CD4-positive, alpha-beta T cell treated with Interleukin-21 for 1 hour (primary cell): ENCODE measurements at places on chromosomes 7 and 10.

GRCh38 chr7:149500201-149500600, 2.6 kb upstream of the ZNF746 start:
- DNase-seq: no peak

DNA sequence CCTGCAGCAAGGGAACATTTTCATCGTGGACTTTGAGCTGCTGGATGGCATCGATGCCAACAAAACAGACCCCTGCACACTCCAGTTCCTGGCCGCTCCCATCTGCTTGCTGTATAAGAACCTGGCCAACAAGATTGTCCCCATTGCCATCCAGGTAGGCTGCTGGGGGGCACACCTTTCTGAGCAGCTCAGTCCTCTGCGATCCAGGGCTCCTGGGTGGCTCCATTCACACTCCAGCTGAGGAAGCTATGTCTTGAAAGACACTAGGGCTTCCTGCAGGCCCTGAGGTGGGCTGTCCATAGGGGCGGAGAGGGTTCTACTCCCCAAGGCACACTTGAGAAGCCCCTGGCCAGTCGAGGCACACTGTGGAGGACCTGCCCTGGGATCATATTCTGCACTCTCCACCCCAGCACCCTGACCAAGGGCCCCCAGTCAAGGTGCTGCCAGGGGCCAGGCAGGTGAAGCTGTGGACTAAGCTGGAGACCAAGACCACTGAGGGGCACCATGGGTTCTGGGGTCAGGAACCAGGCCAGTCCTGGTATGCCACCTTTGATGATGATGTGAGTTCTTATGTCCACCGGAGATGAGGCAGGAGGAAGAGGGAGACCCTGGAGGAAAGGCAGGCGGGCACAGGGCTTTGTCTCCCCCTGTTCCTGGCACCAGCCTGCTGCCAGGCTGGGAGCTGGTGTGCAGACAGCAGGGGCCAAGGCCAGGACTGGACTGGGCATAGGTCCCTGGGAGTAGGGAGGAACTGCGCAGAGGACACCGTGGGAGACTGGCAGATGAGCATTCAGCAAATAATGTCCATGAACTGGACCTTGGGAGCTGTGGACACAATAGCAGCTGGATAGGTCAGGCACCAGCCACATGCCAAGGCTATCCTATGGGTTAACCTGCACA, 54.8 kb downstream of the ALOX5 start:
- no peak for DNase-seq

DNA sequence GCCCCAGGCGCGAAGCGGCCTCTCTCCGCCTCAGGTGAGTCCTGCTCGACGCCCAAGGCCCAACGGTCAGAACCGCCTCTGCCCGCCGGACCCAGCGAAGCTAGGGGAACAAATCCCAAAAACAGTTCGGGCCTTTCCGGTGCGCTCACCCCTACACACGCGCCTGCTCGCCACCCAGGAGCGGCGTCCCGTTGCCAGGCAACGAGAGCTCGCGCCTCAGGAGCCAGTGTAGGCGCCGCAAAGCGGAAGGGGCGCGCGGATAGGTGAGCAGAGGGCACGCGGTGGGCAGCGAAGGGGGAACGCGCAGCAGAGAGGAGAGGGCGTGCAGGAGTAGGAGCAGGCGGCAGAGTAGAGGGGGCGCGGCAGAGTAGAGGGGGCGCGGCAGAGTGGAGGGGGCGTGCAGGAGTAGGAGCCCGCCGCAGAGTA, at the start of the genes DYDC1 and DYDC2:
Gene DYDC1, minus strand, starts transcription at position 193 of the 426 bp plus-strand sequence. CDS start 4,154 bp downstream, outside the sequence.
Gene DYDC2, plus strand, starts transcription at position 219 of the 426 bp plus-strand sequence. CDS start 5,663 bp downstream, outside the sequence.
- DNase-seq: peak; percentile 28

DNA sequence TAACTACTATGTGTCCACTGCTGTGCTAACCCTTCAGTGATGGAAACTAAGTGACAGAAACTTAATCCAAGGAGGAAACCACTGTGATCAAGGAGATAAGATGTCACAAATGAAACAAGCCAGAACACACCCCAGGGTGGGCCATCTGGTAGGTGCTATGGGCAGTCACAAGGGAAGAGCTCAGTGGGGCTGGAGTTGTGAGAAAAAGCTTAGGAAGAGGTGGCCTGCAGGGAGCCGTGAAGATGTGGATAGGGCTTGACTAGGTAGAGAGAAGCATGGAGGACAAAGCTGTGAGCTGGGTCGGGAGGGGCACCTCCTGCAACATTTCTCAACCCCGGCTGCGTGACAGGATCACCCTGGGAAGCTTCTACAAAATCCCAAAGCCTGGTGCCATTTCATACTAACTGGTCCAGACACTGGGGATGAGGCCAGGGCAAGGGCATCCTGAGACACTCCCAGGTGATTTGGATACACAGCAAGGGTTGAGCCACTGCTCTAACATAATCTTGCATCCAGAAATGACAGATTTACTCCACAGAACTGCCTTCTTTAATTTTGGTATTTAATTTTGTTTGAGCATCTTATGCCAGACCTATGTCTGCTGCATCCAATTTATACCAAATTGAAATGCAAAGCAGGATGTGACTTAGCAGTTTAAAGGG, 69.3 kb downstream of the OSBPL3 start:
- DNase-seq: no peak

GRCh38 chr10:114746531-114746930, 75.0 kb upstream of the FHIP2A start:
- no peak for DNase-seq

DNA sequence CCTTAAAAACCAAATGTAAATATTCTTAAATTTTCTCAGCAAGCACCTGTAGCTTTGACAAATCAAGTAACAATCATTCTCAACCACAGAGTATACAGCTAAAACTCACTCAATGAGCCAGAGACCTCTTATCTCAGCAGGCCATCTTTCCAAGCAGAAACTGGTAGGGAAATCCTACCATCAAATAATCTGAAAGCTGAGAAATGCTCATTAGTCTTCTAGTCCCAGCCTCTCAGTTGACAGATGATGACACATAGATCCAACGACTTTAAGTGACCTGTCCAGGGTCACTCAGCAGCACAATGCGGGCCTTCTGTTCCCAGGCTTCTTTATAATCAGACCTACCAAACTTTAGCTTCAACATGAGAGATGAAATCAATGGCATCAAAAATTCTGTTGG, 184.6 kb downstream of the SGMS1 start:
- no peak for DNase-seq

GRCh38 chr10:59135275-59135674, 41.2 kb upstream of the PHYHIPL start:
- no peak for DNase-seq

GRCh38 chr10:11341283-11341960, 270.0 kb downstream of the USP6NL start:
- DNase-seq: no peak

DNA sequence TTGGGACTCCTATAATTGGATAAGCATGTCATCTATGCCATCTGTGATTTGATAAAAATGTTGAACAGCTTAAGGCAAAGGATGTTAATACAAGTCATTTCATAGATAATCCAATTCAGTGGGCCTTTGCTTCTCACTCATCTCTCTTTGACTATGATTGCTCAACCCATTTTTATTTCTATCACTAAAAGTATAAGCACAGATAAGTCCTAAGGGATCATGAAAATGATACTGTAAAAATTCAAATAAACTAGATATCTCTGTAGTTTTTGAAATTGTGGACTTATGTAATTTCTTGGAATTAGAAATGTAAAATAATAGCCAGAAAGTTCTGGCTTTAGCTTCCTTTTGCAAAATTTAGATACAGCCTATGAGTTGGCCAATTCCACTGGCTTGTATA, 440.3 kb downstream of the POM121L12 start:
- no peak for DNase-seq

DNA sequence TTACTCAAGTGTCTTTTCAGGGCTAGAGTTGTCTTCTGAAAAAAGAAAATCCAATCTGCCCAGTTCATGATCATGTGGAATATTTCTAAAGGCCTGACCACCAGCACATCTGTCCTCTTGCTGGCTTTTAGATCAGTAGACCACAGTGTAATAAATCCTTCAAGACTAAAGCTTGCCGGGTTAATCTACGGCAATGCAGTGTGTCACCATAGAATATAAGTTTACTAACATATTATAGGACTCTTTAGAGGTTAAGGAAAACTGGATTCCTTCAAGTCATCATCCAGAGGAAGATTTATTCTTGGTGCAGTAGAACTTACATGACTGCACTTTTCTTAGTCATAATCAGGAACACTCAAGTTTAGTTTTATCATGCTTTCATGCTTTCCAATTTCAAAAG, 349.5 kb downstream of the SEMA3D start:
- no peak for DNase-seq

- no peak for DNase-seq
Measured at GRCh38 chr7:46844486-46844885, 737.4 kb downstream of the TNS3 start.

GRCh38 chr7:118473271-118473670, 248.8 kb downstream of the ANKRD7 start:
- DNase-seq: no peak

- no peak for DNase-seq
Measured at GRCh38 chr10:115942101-115942500, 330.9 kb downstream of the GFRA1 start.

DNA sequence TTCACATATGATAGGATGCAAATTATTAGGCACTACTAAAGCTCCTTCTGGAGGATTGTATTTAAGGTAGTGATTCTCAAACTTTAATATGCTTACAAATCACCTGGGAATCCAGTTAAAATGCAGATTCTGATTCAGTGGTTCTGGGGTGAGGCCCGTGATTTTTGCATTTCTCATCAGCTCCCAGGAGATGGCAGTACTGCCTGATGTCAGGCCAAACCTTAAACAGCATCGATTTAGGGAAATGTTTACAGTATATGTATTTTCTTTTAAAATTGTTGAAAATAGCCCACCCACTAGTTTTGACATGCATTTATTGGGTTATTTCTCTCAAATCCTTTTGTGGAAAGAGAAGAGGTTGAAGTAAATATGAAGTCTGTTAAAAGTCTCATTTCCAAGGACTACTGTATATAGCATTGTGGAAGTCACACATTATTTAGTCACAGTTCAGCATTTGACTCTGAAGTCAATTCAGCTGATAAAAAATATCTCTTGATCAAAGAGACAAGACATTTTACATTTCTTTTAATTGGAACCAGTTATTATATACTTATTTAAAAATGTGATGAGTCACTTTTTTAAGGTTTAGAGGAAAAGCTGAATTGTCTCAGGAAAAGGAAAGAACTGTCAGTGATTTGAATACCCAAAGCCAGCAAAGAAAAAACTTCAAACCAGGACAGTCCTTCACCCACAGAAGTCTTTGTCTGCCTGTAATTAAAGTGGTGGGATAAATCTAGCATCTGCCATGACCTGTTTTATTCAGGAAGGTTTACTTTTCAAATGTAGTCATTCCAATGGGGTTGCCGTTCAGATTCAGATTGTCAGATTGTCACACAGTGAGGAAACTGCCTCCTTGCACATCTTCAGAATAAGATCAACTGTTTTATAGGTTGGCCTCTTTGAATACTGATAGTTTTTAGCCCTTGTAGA, 21.1 kb upstream of the HBP1 start:
- peak; percentile 55 for DNase-seq

GRCh38 chr10:17003151-17003550, 126.5 kb downstream of the CUBN start:
- DNase-seq: peak; percentile 82

DNA sequence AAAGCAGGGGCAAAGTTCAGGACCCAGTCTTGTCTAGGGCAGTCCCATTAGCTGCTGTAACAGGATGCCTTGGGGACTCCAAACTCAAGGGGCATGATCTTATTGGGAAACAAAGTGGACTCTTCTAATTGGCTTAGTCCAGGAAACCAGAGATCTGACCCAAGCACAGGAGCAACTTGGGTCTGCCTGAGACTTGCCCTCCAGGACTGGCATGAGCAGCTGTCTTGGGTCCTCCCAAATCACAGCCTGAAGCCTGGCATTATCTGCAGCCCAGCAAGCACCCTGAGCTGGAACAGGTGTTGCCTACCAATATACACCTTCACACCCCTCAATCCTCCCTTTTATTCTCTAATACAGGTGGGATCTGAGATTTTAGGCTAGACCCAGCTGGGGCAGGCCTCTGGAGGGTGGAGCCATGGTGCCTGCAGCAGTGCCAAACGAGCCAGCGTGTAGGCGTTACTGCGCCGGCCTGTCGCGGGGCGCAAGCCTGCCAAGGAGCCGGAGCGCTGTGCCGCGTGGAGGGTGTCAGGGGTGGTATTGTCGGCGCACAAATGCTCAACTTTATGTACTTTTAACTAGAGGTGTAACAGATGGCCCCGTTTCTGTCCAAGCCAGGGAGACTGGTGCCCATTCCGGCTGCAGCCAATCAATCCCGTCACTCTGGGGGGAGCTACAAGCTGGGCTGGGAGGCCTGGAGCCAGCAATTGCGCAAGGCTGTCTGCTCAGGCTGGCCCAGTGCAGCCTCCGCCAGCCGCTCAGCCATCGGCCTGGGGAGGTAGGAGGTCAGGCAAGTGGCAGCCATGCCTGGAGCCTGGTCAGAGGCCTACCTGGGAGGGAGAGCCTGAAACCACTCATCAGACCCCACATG, 12.8 kb upstream of the LBX1 start:
- DNase-seq: no peak

DNA sequence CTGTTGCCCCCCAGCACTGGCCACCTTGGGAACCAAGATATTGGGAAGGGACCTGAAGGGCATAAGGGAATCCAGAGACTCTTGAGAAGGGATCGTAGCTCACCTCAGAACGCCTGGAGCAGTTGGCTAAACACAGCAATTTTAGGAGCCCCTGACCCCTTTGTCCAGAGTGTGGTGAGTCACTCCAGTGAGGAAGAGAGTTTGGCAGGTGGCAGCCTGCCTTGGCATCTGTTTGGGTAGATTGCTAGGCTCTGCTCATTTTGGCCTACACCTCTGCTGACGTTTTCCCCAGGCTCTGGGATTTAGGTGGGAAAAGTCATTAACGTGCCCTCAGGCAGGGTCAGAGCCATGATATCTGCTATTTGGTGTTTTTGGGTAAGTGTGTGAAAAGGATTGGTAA, 100.6 kb downstream of the GRB10 start:
- DNase-seq: no peak
